ENCODE measurements at places on chromosomes 12 and 14.

DNA sequence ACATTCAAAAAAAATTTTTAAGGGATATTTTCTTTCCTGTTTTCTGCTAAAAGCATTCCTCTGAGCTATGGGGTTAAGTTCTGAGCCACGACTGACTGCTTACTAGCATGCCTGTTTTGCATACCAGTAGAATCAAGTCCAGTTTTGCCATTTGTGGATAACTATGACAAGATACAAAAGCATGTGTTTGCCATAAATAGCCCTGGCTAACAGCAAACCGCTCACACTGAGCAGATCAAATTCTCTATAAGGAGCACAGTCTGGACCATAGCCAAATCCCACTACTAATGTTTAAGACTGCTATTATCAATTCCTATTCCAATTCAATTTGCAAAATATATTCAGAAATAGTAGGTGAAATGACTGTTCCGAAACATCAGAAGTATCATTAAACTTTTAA is 3.2 kb downstream of the CFL2 start:
- DNase-seq: no peak

- no peak for DNase-seq
Observed at GRCh38 chr14:28772613-28773012, 6.0 kb downstream of the FOXG1 start.

GRCh38 chr12:124130691-124131591 is 157.9 kb downstream of the ZNF664 start:
- no peak for DNase-seq

DNA sequence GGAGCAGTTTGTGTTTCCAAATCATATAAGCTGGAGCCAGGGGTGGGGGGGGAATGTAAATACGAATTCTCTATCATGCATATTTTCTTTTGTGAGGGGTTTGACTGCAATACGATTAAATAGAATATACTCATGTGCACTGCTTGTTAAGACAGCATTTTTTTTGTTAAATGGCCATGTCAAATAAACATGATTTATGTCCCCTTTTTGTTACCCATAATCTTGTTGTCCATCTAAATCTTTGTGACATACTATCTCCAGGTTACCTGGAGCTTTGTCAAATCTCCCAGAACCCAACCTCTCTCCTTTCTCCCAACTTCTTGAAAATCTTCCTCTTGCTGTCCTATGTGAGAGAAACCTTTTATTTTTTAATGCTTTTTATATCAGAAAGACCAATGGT is 233.1 kb downstream of the SLC25A21 start:
- no peak for DNase-seq

DNA sequence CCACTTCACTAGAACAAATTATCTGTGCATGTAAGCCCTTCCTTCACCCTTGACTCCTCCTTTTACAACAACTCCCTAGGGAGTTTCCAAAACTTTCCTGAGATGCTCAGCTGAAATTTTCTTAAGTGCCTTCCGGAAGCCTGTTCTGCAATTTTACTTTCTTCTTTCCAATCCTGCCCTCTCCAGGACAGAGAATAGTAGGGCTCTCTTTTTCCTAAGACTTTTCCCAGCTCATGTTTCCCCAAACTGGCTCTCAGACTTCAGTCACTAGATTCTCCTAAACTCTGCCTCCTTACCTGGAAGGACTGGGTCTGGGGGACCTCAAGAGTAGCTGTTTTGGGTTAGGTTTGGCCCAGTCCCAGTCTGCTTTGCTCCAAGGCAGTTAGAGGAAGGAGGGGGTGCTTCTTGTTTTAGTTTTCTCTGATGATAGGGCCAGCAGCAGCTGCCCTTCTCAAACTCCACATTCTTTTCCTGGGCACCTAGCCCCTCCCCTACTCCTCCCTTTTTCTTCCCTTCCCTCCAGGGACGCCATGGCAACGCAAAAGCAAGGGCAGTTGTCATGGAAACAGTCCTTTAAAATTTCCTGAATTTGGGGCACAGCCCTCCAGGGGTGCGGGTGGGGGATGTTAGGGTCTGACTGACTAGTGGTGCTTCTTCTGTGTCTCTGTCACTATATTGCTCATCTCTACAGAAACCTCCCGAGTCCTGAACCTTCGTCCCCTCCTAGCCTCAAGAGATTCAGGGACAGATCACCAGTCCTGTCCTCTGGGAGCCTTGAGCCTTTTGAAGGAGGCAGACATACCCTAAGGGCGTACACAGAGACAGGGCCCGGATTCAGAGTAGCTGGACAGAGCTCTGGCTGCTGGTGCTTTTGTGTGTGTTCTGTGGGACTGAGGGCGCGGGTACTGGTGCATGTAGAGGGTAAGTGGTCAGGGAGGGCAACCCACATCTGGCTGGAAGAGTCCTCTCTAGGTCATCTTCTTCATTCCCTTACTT is 17.0 kb downstream of the PPP1R1A start:
- DNase-seq: no peak
